ENCODE measurements at places on chromosomes 4 and X. TPM values are rescaled to one million over a fixed set of nuclear protein-coding genes. Genes with fewer than 3 reads are reported as not detected.
A peak's percentile ranks its signal among the peaks of the same experiment; 100 is the strongest.

The IGBP1 gene
- 39.8 TPM for total RNA-seq

The ATP2B3 gene
- 0.10 TPM for total RNA-seq

The MND1 gene
- total RNA-seq, result not detected

The PNMA5 gene
- not detected for total RNA-seq

The EMCN gene
- total RNA-seq, result 67.9 TPM

DNA sequence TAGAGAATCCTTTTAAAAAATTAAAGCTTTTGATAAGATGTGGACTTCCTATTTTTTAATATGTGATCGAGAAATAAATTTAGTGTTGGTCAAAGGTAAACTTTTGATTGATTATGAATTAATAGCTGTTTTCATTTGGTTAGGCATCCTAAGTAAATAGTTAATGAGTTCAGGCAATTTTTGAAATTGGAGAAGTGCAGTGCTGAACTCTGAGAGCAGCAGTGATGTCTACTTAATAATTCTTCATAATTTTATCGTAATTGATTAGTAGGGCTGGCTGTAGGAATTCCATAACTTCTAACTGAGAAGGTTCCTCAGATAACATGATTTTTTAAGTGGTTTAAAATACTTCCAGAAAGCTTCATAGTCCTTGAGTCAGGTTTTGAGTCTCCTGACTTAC, 1.5 kb downstream of the MND1 start:
- DNase-seq, result no peak

- no peak for DNase-seq
These were observed 15.3 kb downstream of the SMIM20 start for GRCh38 chr4:25929298-25929686.

GRCh38 chr4:167421201-167421600, 186.9 kb upstream of the SPOCK3 start:
- no peak for DNase-seq

DNA sequence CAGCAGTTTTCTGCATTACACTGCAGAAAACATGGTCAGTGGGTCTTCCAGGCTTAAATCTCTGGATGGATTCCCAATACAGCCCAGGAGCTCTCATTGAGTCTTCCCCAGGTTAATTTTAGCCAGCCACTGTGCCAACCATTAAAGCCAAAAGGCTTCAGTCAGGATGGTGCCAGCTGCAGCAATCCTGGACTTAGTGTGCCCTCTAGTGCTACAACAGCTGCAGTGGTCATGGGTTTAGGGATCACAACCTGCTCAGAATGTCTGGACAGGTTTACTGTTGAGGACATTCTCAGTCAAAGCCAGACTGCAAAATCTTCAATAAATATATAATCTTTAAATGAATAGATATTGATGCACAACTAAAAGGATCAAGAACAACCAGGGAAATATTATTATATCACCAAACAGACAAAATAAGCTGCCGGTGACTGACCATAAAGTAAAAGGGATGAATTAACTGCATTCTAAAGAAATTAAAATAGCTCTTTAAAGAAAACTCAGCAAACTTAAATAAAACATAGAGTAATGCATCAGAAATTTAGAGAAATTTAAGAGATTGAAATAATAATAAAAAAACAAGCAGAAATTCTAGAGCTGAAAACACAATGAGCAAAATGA, 639.9 kb downstream of the SPOCK3 start:
- DNase-seq, result no peak

DNA sequence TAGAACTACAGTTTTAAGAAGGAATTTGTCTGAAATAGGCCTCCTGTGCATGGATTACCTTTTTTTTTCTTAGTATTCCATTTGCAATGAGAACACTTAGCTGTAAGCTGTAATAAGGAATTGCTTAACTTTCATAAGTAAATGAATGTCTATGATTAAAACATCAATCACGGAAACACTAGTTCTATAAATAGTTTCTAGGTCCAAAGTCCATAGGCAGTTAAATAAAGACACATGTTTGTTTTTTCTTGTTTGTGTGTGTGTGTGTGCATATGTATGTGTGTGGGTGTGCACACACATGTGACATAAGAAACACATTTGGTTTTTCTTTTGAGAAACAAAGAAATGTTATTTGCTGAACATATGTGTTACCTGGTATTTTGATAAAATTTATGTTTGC, 11.2 kb downstream of the GPRIN3 start:
- no peak for DNase-seq

DNA sequence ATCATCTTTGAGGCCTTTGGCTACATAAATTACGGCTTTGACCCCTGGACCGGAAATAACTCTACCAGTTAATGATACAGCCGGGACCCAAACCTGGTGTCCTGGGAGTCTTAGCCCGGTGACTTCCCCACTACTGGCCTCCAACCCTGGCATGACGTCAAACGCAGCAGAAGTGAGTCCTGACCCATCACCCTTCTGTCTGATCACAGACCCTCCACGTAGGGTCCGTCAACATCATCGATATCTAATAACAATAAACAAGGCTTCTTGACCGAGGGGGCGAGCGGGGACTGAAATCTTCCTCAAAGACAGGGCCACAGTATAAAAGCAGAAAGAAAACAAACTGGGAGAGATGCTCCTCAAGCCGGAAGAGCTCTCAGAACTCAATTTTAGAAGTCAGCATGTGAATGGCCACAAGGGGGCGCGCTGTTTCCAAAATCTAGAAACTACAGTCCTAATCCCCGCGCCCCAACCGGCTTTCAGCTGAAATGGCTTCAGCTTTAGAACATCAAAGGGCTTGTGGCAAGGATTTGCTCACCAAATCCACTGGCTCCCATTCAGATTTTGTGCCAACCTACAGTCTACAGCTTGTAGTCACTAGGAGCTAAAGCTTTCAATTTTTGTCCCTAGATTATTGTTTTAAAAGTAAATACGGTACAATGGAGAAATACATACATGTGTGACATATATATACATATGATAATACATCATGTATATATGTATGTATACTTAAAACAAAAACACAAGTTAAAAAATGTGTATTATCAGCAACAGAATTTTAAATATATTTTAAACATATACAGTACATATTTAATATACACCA, 46.4 kb upstream of the ENPP6 start:
- DNase-seq, result peak; percentile 94

GRCh38 chr4:165222651-165222994, 15.3 kb downstream of the KLHL2 start:
- no peak for DNase-seq

DNA sequence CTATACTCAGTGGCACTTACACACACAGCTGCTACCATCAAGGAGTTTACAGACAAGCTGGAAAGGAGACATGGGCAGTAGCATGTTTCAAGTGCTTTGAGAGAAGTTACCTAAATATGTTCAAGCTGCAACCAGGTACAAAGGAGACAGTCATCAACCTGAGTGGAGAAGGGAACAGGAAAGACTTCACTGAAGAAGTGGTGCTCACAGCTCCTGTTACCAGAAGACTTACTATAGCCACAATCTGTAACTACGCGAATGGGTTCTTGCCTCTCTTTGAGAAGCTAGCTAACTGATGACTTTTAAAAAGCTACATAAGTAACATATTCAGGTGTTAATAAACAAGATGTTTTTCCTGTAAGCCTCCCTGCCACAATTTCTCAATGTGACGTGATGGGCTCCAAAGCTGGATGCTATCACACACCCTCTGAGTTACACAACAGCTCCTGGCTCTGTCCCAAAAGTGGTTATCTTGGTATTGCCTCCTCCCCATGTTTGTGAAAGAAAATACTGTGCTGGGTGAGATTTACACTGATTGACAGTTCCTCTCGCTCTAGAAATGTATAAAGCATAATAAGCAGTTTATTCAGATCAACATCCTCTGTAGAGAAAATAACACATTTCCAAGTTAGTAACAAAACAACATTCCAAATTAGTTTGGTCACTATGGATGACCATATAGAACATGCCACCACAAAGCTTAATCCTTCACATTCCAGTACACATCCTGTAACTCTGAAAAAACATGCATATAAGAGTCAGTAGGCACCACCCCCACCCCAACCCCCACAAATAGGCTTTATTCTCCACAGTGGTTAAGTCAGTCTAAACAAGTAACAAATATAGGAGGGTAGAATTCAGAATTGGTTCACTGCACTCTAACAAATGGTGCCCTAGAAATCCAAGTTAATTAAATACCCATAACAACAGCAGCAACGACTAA, 81.8 kb downstream of the FRYL start:
- DNase-seq, result peak; percentile 78

DNA sequence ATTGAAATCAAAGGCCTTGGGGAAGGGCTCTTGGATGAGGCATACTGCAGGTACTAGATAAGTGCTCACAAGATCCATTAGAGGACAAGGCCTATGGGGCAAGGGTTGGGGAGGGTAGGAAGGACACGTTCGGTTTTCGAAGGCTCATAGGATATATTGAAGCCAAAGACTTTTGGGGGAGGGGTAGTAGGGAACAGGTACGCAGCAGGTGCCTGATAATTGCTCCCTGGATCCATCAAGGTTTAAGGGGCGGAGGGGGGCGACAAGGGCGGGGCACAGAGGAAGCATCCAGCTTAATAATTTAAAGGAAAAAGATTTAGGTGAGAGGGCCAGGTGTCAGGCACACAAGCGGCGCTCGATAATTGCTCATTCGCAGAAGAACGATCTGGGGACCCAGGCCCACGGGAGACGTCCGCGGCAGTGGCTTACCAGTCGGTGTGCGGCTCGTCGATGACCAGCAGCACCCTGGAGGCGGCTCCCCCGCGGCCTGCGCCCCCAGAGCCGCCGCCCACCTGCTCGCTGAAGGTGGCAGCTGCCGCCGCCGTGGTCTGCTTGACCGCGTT, 653 bp downstream of the SYN1 start:
- DNase-seq, result no peak

DNA sequence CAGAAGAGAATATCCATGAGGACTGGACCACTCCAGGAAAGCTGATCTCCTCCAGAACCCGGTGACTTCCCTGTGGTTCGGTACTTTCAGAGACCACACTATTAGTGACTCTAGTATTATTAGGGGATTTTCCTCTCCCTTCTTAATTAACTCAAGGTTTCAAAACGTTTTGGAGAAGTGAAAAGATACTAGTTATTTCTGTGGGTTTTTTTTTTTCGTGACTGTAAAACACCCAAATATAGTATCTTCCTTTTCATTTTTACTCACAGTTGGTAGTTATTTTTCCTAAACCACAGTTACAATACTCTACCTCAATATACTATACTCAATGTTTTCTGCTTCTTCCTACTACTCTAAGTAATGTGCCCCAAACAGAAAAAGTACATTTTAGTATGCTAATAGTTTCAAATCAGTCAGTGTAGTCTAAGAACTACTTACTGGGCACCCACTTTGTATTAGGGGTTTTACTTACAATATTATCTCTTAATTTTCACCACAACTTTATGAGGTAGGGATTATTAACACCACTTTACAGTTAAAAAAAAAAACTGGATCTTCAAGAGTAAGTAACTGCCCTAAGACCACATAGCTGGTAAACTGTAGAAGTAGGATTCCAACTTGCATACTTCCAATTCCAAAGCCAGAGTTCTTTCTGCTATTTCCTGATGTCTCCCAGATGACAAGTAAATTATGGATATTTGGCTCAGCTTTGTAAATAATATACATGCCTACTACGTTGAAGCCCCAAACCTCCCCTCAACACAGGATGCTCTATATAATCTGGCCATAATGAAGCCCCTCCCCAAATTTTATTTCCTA, 45.0 kb downstream of the SLC9A7 start:
- no peak for DNase-seq

DNA sequence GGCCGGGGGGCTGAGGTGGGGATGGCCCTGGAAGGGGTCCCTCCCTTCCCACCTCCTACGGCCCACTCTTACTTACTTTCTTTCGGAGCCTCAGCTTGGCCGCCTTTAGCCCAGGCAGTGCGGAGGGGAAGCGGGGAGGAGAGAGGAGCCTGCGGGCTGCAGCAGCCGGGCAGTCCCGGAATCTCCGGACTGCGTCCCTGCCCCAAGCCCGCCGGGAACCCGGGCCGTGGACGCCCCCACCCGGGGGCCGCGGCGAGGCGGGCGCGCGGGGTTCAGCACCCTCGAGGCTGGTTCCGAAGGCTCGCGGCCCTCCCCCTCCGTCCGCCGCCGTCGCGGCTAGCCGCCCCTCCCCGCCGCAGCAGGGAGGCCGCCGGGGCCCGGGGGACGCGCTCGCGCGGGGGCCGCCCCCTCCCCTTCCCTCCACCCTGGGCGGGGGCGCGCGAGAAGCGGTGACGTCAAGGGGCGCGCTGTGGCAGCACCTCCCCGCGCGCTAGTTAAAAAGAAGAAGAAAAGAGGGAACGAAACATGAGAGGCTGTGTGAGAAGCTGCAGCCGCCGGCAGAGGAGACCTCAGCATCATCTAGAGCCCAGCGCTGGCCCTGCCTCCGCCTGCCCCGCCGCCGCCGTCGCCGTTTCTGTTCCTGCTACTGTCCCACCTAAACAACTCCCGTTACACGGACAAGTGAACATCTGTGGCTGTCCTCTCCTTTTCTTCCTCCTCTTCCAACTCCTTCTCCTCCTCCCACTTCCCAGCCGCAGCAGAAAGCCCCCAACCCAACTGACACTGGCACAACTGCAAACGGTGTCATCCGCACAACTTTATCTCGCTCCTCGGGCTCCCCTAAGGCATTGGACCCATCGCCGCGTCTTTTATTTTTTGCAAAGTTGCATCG, at the start of gene HHIP:
Gene HHIP, plus strand, starts transcription at position 526 of the 892 bp plus-strand sequence. CDS start 520 bp downstream, outside the sequence.
- DNase-seq, result peak; percentile 30
